ENCODE measurements at places on chromosomes 16 and 17. TPM values are rescaled to one million over a fixed set of nuclear protein-coding genes. Genes with fewer than 3 reads are reported as not detected.

DNA sequence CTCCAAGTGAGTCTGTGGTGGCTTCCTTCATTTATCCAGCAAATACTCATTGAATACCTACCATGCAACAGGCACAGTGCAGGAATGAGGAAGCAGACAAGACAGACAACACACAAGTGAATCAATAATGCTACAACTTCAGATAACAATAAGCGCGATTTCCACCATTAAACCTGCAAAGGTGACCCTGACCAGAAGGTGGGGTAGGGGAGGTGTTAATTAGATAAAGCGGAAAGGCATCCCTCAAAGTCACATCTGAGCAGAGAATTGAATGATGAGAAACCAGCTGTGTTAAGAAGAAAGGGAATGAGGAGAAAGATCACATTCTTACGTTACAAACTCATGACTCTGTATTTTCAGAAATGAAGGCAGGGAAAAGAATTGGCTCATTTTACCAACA is 26.3 kb downstream of the ZZEF1 start:
- peaks cover 7% of the 10 kb centered on the region for H3K4me1 ChIP-seq
- no peak overlapping the region for H3K27ac ChIP-seq
- H3K36me3 ChIP-seq: peaks cover 38% of the 10 kb centered on the region
- no peak overlapping the region for H3K4me3 ChIP-seq
- DNase-seq: no peak
- no peaks in the 10 kb centered on the region for H3K27me3 ChIP-seq

GRCh38 chr16:23867566-23867965 is 31.8 kb downstream of the PRKCB start:
- H3K4me1 ChIP-seq: no peaks in the 10 kb centered on the region
- no peak overlapping the region for H3K27ac ChIP-seq
- H3K27me3 ChIP-seq: no peaks in the 10 kb centered on the region
- no peak overlapping the region for H3K4me3 ChIP-seq

DNA sequence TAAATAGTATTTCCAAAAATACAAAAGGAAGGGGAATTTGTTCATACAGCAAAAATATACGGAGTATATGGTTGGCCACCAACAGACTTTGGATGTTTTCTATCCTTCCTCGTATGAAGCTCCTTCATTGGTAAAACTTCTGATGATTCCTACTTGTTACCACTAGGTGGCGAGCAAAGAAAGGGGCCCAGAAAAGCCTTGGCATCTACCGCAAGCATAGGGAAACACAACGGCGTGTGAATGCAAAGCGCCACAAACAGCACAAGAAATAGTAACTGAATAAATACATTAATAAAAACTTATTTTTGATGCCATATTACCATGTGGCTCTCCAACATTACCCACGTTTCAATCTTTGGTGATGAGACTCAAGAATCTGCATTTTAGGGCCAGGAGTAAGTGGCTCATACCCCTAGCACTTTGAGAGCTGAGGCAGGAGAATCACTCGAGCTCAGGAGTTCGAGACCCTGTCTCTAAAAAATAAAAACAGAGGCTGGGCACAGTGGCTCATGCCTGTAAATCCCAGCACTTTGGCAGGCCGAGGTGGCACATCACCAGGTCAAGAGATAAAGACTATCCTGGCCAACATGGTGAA is 34.5 kb downstream of the YWHAE start:
- DNase-seq: peak; percentile 81
- H3K36me3 ChIP-seq: peaks cover 13% of the 10 kb centered on the region
- peaks cover 18% of the 10 kb centered on the region for H3K4me1 ChIP-seq
- peak overlapping the region; percentile 11 for H3K27ac ChIP-seq
- H3K4me3 ChIP-seq: no peak overlapping the region
- no peaks in the 10 kb centered on the region for H3K27me3 ChIP-seq

DNA sequence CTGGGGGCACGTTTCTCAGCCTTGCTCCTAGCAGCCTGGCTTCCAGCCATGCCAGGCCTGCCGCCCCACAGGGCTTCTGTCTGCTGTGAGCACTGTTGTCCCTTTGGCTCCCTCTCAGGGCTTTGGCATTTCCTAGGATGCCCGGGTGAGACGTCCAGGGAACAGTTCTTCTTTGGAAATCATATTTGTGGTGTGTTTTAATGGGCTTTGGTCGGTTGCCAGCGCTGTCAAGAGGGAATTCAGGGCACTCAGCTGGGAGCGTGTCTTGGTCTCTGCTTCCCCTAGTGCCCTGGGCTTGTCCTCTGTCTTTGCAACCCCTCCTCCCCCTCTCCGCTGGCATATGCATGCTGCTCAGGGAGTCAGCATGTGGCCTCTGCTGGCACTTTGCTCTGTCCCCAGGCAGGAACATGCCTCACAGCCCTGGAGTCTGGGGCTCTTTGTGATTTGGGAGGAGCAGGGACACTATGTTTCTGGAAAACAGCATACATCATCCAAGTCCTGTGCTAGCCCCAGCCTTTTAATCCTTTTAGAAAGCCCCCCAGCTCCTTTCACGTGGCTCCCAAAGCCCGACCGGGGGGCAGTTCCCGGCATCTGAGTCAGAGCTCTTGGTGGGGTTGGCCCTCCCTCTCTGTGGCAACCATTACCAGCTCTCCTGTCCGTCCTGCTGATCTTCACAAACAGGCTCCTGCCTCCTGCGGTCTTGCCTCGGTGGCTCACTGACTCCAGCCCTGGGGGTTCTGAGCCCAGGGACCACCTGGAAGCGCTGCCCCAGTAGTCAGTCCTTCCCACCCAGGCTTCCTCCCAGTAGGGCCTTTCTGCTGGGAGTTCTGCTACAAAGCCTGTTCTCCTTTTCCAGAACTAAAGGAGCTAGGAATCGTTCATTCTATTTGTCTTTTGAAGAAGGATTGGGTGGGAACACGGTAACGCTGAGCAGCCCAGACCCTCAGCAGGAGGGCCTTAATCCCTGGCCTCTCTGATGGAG is 26.7 kb downstream of the SAP30BP start:
- H3K4me1 ChIP-seq: peaks cover 16% of the 10 kb centered on the region
- H3K4me3 ChIP-seq: no peak overlapping the region
- DNase-seq: peak; percentile 56
- no peaks in the 10 kb centered on the region for H3K27me3 ChIP-seq
- peaks cover 37% of the 10 kb centered on the region for H3K36me3 ChIP-seq

GRCh38 chr17:2750721-2751120 is 1.3 kb upstream of the CCDC92B start:
- DNase-seq: no peak
- H3K27me3 ChIP-seq: peaks cover 44% of the 10 kb centered on the region
- H3K27ac ChIP-seq: no peak overlapping the region
- H3K4me1 ChIP-seq: no peaks in the 10 kb centered on the region
- no peaks in the 10 kb centered on the region for H3K36me3 ChIP-seq

- H3K27ac ChIP-seq: no peak overlapping the region
- no peaks in the 10 kb centered on the region for H3K4me1 ChIP-seq
- no peaks in the 10 kb centered on the region for H3K36me3 ChIP-seq
Measured at GRCh38 chr16:62035115-62036092, 834 bp downstream of the CDH8 start.

- H3K27me3 ChIP-seq: peaks cover 2% of the 10 kb centered on the region
- H3K4me3 ChIP-seq: no peak overlapping the region
- H3K36me3 ChIP-seq: no peaks in the 10 kb centered on the region
- peaks cover 4% of the 10 kb centered on the region for H3K4me1 ChIP-seq
Measured at GRCh38 chr16:28543072-28543471, 4.3 kb upstream of the NUPR1 start.

- no peak overlapping the region for H3K4me3 ChIP-seq
- H3K27ac ChIP-seq: peak overlapping the region; percentile 17
- peaks cover 20% of the 10 kb centered on the region for H3K36me3 ChIP-seq
Measured at GRCh38 chr16:11020792-11021551, 76.6 kb downstream of the CLEC16A start.

- H3K27me3 ChIP-seq: no peaks in the 10 kb centered on the region
- no peak overlapping the region for H3K27ac ChIP-seq
- H3K4me1 ChIP-seq: peaks cover 15% of the 10 kb centered on the region
- DNase-seq: no peak
- H3K4me3 ChIP-seq: no peak overlapping the region
Measured at GRCh38 chr17:61233991-61234750, 165.5 kb upstream of the TBX2 start.

GRCh38 chr16:9118170-9118569 is 26.7 kb downstream of the HAPSTR1 start:
- H3K4me3 ChIP-seq: no peak overlapping the region
- no peak overlapping the region for H3K27ac ChIP-seq
- H3K4me1 ChIP-seq: peaks cover 12% of the 10 kb centered on the region
- no peaks in the 10 kb centered on the region for H3K27me3 ChIP-seq

DNA sequence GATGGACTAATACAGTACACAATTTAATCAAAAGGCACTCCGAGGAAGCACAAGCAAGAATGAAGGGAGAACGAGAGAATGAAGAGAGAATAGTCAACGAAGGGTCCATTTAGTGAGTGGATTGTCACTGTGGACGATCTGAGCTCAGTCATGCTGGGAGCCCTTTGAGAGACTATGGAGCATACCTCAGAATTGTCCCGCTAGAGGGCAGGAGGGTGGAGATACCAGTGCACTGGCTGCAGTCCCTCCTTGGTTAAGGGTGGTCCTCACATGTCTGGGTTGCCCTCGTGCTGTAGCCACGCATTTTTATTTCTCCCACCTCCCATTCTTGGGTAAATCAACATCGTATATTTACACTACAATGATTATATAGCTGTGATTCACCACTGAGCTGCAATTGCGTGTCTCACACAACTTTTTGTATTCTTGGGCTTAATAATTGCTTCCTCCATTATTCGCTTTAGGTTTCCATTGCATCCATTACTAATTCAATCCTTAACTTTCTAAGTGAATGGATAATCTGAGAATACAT is 33.2 kb upstream of the FAM20A start:
- no peaks in the 10 kb centered on the region for H3K4me1 ChIP-seq
- H3K36me3 ChIP-seq: no peaks in the 10 kb centered on the region
- no peak overlapping the region for H3K4me3 ChIP-seq
- H3K27me3 ChIP-seq: no peaks in the 10 kb centered on the region

DNA sequence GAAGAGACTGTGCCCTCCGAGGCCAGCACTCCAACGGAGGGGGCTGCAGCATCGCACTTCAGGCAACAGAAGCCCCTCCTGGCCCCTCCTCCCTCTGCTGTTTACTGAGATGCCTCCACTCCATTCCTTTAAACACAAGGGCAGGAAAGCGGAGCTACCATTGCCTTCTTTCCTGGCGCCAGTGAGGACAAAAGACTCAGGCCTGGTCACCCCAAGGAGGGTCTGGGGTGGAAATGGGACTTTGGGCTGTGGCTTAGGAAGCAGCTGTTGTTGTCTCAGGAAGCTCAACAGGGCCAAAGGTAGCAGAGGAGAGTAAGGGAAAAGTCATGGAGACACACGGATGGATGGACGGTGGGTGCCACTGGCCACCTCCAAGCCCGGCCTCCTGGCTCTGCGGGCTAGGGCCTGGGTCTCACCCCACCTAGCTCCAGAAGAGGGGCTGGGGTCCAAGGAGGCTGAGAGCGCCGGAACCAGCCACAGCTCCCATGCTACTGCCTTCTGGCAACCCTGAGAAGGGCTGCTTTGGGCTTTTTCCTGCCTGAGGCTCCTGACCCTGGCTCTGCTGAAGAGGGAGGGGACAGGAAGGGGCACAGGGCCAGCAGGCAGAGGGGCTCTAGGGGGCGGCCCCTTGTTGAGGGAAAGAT is 11.1 kb downstream of the CD300LG start:
- H3K27me3 ChIP-seq: peaks cover 94% of the 10 kb centered on the region
- H3K27ac ChIP-seq: no peak overlapping the region
- no peak overlapping the region for H3K4me3 ChIP-seq
- no peaks in the 10 kb centered on the region for H3K36me3 ChIP-seq
- no peaks in the 10 kb centered on the region for H3K4me1 ChIP-seq
- DNase-seq: no peak

- H3K4me1 ChIP-seq: peaks cover 7% of the 10 kb centered on the region
- no peaks in the 10 kb centered on the region for H3K27me3 ChIP-seq
- H3K4me3 ChIP-seq: peak overlapping the region; percentile 80
Measured at GRCh38 chr17:7932483-7932891, 481 bp downstream of the CNTROB start.

GRCh38 chr17:32701871-32702270 is 175.1 kb downstream of the MYO1D start:
- H3K27ac ChIP-seq: no peak overlapping the region
- H3K4me3 ChIP-seq: no peak overlapping the region
- no peaks in the 10 kb centered on the region for H3K4me1 ChIP-seq

GRCh38 chr17:77654296-77654695 is 304.2 kb upstream of the TNRC6C start:
- no peak overlapping the region for H3K4me3 ChIP-seq
- no peaks in the 10 kb centered on the region for H3K4me1 ChIP-seq
- H3K27ac ChIP-seq: no peak overlapping the region
- H3K27me3 ChIP-seq: peaks cover 41% of the 10 kb centered on the region
- no peaks in the 10 kb centered on the region for H3K36me3 ChIP-seq

ARL5C gene
- polyA plus RNA-seq: not detected

TMEM238L gene
- polyA plus RNA-seq: not detected

TBX6 gene
- 0.06 TPM for polyA plus RNA-seq

SLC6A4 gene
- not detected for polyA plus RNA-seq

MRPS34 gene
- 80.4 TPM for polyA plus RNA-seq

PRSS33 gene
- polyA plus RNA-seq: not detected

FBXO39 gene
- polyA plus RNA-seq: not detected

DNAAF1 gene
- not detected for polyA plus RNA-seq

ABCC3 gene
- 6.6 TPM for polyA plus RNA-seq

PROCA1 gene
- polyA plus RNA-seq: 1.7 TPM

All from IMR-90 (cell line).